ENCODE measurements at places on chromosomes 12 and 14.

GRCh38 chr14:74941676-74942097 lies 13.7 kb downstream of the PGF start:
- DNase-seq, result peak; percentile 52

DNA sequence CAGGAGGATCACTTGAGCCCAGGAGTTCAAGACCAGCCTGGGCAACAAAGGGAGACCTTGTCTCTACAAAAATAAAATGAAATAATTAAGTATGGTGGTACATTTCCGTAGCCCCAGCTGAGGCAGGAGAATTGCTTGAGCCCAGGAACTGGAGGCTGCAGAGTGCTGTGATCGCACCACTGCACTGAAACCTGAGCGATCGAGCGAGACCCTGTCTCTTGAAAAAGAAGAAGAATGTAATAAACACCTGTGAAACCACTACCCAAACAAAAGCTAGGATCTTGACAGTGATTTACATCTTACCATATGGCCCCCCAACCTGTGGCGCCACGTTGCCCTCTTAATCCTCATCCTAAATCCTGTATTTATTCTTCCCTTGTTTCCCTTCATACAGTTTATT lies 5.7 kb upstream of the DTX1 start:
- no peak for DNase-seq

GRCh38 chr12:100083308-100083707 lies 59.4 kb downstream of the BLTP3B start:
- no peak for DNase-seq

DNA sequence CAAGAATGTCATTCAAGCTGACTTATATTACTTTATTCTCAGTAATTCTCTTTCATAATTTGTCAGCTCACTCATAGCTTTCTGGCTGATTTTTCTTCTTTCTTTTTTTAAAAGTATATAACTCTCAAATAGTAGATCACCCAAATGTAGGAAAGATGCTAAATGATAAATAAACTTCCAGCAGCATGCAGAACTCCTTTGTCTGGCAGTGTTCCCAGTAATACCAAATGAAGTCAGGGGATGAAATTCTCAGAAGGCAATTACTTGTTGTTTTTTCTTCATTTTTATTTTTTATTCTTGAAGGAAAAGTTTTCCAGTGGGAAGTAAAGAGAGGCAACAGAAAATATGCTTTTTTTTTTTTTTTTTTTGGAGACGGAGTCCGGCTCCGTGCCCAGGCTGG lies 133.3 kb upstream of the SLCO1C1 start:
- peak; percentile 54 for DNase-seq
